ENCODE measurements at places on chromosomes 12 and 14.

DNA sequence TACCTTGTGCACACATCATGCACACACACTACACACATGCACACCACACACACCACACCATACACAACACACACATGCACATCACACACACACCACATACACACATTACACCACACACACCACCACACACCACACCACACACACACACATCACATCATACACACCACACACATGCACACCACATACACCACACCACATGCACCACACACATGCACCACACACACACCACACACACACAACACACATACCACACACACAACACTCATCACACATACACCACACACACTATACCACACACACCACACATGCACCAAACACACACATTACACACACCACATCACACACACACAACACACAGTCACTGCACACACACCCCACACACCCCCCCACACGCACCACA is 38.1 kb downstream of the SDR9C7 start:
- no peak for DNase-seq

- no peak for DNase-seq
These were observed 8.4 kb upstream of the MLEC start for GRCh38 chr12:120678572-120678971.

DNA sequence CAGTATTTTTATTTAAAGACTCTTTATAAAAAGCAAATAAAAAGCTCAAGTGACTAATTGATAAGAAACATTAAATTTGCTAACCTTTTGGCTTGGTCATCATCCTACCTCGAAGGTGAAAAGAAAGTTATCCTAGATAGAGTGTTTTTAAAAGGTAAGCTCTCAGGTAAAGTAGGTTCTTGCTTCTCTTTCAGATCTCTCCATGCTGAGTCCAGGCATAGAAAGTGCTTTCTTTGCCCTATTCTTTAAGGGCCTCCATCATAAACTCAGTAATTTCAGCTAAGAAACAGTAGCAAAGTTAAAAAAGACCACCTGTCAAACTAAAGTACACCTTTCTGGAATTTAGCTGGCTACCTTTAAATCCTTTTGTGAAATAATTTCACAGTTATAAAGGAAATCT is 20.6 kb upstream of the ANHX start:
- no peak for DNase-seq

GRCh38 chr12:79406993-79407392 is 283.8 kb downstream of the PAWR start:
- no peak for DNase-seq

GRCh38 chr12:131436922-131437705 is 273.8 kb upstream of the SFSWAP start:
- DNase-seq, result no peak

- DNase-seq, result no peak
These were observed 34.0 kb downstream of the VCPKMT start for GRCh38 chr14:50082308-50082742.

GRCh38 chr12:79016181-79016580 is 151.6 kb downstream of the SYT1 start:
- DNase-seq, result no peak

- no peak for DNase-seq
These were observed 10.8 kb upstream of the GYS2 start for GRCh38 chr12:21615431-21615830.

GRCh38 chr14:30211326-30211725 is 283.7 kb upstream of the PRKD1 start:
- DNase-seq, result no peak

GRCh38 chr14:38211255-38211735 is 3.6 kb downstream of the SSTR1 start:
- DNase-seq, result no peak

GRCh38 chr12:123744836-123745235 is 17.3 kb upstream of the DNAH10 start:
- no peak for DNase-seq

- DNase-seq, result no peak
These were observed 483.3 kb downstream of the ZFP36L1 start for GRCh38 chr14:68309616-68310015.

DNA sequence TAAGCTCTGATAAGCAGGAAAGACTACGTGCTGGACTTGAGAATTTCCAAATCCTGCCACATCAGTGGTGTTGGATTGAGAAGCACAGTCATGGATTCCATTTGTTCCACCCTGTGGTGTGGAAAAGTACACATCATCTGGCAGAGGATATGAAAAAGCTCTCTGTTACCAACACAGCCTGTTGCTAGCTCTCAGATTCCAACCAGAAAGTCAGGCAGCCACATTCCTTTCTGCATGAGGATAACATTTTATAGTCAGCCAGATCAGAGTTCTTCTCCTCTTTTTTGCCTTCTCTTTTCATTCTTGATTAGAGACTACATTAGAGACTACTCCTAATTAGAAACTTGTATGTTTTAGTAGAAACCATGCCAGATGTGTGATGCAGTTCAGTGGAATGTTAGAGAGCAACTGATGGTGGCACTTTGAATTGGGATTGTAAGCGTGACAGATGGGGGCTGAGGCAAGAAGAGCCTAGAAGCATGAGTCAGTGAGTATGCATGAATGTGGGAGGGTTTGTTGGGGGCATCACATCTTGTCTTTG is 61.2 kb upstream of the STXBP6 start:
- no peak for DNase-seq

- no peak for DNase-seq
These were observed 1.4 kb downstream of the ASIC1 start for GRCh38 chr12:50058743-50059312.

DNA sequence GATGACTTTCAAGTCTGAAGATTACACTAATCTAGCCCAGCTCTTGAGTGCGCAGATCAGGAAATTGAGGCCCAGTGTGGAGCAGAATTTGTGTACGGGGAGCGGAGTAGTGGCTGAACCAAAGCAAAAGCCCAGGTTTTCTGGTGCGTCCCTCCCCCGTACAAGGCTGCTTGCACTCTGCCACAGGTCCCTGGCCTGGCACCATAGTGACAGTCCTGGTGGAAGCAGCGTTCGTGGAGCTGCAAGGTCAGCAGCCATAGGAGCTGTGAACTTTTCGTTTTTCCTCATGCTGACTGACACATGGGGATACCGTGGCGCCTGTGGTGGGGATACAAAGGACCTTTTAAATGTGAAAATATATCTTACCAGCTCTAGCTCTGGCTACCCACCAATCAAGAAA is 1.7 kb downstream of the EVL start:
- DNase-seq, result no peak

DNA sequence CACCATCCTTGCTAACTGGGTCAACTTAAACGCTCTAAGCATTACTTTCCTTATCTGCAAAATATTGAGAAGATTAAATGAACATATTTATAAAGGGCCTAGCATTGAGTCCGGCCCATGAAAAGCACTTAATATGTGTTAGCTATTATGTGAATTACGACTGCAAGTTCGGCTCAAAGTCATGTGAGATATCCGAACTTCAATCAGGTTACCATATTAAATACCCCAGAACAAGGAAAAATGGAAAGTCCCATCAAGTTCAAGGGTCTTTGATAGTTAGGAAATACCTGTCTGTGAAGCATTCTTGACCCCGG is 487 bp upstream of the NRDE2 start:
- no peak for DNase-seq

DNA sequence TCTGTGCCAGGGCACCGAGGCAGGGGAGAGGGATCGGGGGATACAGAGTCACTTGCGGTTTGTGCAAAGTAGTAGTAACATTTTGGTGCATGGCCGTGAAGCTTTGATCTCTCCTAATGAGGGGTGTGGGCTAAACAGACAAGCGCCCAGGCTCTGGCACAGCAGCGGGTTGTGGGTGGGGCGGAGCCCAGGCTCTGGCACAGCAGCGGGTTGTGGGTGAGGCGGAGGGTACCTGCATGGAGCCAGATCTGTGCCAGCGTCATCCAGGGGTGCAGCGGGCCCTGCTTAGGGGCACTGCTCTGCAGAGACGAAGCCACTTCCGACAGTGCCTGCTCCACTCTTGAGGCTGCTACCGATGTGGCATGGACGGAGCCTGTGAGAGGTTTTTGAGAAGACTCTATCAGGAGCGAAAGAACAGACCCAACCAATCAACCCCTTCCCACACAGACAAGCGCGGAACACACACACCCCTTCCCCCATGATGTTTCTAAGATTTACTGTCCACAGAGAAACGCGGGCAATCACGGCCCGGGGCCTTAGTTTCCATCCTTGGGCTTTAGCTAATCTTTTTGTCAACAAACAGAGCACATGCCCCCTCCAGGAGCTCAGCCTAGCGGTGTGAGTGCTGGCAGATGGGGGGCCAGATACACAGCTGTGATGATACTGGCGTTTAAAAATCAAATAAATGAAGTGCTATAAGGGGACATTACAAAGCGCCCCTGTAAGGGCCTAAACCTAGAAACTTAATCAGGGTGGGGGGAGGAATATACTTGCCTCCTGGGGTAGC is 196.6 kb downstream of the CALM1 start:
- DNase-seq, result no peak

- DNase-seq, result no peak
These were observed 1048.5 kb downstream of the SLC6A15 start for GRCh38 chr12:83864054-83864453.

DNA sequence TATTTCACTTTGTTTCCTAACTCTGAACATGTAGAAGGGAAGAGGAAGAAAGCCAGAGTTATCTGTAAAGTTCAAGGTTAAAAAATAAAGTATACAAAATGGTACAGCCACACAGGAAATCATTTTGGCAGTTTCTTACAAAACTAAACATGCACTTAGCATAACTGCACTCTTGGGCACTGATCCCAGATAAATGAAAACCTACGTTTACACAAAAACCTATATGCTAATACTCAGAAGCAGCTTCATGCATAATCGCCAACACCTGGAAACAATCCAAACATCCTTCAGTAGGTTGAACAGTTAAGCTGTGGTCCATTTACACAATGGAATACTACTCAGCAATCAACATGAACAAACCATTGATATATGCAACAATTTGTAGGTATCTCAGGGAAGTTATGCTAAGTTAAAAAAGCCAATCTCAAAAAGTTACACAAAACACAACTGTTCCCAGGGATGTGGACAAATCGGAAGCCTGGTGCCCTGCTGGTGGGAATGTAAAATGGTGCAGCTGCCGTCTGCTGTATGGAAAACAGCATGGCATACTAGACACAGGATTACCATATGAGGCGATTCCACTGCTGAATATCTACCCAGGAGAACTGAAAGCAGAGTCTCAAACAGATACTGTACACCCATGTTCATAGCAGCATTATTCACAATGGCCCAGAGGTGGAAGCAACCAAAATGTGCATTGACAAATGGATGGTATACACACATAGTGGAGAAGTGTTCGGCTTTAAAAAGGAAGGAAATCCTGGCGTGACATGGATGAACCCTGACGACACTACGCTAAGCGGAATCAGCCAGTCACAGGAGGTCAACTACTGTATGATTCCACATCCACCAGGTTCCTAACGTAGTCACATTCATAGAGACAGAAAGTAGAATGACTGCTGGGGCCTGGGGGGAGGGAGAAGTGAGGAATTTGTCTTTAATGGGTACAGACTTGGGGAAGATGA is 37.7 kb downstream of the NRDE2 start:
- DNase-seq, result no peak

DNA sequence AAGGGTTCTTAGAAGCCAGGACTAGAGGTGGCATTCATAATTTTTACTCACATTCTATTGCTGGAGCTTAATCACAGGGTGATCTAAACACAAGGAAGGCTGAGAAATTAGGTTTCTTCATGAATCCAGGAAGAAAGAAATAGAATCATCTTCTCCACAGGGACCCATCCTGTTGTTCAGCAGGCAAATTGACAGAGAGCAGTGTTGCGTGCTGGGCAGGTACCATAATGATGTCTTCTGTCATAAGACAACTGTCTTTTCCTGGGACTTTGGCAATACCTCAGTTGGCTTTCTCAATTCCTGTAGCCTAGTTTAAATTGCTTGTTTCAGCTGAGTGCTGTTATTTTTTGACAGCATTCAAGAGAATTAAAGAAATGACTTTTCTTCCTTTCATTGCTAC is 468.0 kb upstream of the SYT1 start:
- no peak for DNase-seq

DNA sequence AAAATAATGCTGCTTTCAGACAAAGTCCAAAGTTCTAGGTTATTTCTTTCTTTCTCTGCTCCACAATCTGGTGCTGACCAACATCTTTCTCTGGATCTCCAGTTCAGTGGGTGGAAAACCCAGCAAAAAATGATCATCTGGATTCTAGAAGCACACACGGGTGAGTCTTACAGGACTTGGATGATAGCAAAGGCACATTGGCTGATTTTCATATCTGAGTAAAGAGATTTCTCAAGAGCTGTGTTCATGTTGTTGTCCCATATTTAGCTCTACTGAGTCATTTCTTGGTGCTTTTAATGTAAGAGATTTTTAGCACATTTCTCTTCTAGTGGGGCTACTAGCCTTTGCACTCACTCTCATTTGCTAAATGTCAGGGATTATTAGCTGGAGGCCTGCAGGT is 336.7 kb downstream of the GALC start:
- no peak for DNase-seq

DNA sequence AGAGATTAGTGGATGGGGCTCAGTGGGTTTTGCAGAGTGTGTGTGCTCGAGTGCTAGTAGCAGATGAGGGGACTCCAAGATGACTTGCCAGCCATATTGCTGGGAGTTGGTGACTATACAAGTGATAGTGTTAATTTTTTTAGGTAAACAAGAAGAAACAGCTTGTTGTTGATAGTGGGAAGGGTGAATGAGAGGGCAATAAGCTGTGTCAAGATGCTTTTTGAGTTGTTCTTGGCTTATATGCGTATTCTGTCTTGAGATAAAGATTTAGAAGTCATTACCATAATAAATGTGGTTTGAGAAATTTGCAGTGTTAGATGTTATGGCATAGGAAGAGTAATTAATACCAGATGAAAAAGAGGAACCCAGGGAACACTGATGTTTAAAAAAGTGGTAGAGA is 75.3 kb downstream of the RCOR1 start:
- DNase-seq, result no peak

GRCh38 chr14:89509891-89510290 is 92.9 kb upstream of the FOXN3 start:
- DNase-seq, result no peak

DNA sequence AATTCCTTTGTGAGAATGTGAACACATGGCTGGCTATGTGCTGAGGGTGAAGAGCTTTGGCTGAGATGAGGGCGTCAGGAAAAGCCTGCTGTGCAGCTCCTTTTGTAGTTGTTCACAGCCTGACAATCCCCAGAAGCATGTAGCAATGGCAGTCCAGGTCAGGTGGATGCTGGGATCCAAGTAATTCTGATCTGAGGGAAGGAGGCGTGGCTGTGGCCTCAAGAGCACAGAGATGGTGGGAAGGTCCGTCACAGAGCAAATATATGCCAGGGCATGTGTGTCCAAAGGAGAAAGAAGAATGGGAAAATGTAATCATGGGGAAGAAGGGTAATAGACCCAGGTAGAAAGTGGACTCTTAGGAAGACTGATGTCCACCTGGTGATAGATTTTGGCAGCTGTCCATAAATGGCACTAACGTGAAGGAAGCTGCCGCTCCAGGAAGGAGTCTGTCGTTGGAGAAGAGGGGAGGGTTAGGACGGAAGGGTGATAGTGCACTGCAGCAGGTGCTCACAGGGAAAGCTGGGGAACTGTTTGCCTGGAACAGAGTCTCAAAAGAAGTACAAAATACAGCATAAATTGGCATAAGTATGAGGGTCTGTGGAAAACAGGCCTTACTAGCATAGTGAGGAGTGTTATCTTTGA is 13.8 kb downstream of the MGST1 start:
- no peak for DNase-seq

GRCh38 chr14:60760209-60760608 is 25.6 kb downstream of the MNAT1 start:
- DNase-seq, result no peak

Data from stimulated activated CD4-positive, alpha-beta T cell treated with anti-CD3 and anti-CD28 coated beads, Interleukin-12 subunit alpha, Interleukin-12 subunit beta, amount 100 ng/mL, for 24 hours (primary cell).